RWPE2 (cell line): ENCODE measurements at places on chromosomes 1 and 21.
A peak's percentile ranks its signal among the peaks of the same experiment; 100 is the strongest.

DNA sequence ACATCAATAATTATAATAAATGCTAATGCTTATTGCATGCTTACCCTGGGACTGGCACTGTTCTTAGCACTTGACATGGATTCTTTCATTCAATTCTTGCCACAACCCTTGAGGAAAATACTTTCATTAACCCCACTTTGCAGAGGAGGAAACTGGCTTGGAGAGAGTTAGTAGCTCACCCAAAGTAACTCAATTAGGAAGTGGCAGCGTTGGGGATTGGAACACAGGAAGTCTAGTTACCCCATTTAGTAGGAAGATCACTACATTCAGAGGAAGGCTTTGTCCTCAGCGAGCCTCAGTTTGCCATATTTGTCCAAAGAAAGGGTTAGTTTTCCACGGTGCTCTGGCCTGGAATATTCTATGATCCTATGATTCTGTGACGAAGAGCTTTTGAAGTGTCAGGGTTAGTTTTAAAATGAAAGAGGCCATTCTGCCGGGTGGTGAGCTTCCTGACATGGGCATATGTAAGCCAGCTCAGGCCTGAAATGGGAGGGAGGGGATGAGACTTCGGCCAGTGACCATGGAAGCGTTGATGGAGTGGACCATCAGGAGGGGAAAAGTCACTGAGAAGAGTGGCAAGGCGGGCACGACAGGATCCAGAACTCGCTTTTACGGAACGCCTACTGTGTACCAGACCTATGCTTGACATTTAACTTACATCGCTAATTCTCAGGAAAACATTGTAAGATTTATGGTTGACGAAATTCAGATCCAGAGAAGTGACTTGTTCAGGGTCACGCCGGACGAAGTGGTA is 28.2 kb upstream of the EPB41 start:
- DNase-seq: no peak

DNA sequence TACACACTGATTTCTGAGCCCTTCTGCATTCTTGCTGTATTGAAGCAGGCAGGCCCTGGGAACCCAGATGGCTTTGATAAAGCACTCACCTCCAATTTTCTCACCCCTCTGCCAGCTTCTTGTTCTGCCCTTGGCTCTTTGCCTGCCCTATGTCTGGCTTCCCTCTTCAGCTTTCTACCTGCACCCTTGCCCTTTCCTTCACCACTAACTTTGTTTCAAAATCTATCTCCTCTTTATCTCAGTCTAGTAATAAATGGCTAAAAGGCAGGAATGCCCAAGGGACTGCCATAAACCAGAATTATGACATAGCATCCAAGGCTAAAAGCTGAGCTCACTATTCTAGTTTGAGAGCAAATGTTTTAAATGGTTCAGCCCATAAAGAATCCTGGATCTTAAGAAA is 178.7 kb downstream of the TNR start:
- DNase-seq: no peak

DNA sequence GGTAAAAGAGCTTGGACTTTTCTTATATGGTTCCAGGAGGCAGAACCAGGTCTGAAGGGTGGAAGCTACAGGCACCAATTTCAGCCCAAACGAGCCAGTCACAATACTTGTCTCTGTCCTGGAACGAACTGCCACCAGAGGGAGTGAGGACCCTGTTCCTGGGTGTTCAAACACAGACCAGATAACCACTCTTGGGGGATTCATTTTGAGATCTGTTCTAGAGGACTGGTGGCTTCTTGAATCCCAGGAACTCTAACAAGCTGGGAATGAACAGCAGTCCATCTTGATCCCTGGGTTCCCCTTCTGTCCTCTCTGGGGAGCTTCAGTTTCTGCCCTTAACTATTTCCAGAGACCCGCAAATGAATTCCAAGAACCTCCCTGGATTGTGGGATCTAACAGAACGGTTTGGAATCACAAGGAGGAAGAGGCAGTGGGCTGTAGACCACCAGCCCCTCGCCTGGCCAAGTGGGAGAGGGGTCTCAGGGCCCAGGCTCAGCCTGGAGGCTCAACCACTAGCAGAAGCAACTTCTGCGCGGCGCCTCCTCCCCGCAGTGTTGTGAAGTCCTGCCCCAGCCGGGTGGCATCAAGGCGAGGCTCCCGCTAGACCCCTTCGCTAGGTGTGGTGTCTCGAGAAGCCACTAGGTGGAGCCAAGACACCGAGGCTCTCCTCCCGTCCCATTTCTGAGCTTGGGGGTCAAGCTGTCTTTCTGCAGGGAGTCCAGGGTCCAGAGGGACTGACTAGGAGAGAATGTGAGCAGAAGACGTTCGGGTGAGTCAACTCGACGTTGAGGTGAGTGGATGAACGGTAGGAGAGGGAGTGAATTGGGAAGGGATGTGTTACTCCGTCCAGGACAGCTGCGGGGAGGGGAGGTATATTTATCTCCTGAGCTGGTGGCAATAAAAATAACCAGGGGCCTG is 12.1 kb upstream of the NES start:
- no peak for DNase-seq

- no peak for DNase-seq
These were observed 14.1 kb downstream of the CAPN8 start for GRCh38 chr1:223651291-223651991.

DNA sequence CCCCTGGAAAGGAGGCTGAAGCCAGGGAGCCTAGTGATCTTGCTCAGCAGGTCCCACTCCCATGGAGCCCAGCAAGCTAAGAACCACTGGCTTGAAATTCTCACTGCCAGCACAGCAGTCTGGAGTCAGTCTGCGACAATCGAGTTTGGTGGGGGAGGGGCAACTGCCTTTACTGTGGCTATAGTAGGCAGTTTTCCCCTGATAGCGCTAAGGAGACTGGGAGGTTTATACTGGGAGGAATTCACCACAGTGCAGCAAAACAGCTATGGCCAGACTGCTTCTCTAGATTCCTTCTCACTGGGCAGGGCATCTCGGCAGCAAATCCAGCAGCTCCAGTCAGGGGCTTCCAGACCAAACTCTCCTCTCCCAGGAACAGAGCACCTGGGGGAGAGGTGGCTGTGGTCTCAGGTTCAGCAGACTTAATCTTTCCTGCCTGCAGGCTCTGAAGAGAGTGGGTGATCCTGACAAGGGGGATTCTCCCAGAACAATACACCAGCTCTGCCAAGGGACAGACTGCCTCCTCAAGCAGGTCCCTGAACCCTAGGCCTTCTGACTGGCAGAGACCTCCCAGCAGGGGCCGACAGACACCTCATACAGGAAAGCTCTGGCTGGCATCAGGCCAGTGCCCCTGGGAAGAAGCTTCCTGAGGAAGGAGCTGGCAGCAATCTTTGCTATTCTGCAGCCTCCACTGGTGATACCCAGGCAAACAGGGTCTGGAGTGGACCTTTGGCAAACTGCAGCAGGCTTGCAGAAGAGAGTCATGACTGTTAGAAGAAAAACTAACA is 548.5 kb upstream of the NEGR1 start:
- no peak for DNase-seq

- no peak for DNase-seq
These were observed 9.0 kb downstream of the PFKFB2 start for GRCh38 chr1:207062058-207062457.

DNA sequence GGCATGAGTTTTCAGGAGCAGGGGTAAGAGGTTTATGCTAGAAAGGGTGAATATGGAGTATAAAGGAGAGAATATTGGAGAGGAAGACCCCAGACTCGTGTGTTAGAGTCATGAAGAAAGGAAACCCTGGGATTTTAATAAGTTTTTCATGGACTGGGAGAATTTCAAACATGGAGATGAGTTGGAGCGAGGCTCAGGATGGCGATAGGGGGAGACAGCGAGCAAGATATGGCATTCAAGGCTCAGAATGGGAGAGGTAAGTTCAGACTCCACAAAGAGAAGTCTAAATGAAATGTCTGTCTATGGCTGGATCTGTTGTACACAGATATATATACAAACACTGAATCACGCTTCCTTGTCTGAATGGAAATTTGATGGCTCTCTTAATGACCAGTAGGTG is 92.5 kb downstream of the LRRC40 start:
- no peak for DNase-seq

DNA sequence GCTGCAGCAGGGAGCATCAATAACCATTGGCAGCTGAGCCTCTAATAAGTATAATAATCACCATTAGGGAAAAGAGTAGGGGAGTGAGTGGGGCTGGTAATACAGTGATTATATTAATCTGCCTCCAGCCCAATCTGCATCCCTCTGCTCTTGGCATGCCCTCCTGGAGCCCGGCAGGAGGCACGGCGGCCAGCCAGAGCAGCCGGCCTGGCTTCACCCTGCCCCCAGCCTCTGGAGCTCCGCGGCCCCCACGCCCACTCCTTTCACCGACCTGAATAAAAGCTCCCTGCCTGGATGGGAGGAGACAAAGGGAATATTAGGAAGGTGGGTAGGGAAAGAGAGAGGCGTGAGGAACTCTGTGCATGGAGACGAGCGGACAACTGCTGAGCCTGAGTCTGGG is 28.3 kb downstream of the OPTC start:
- no peak for DNase-seq

DNA sequence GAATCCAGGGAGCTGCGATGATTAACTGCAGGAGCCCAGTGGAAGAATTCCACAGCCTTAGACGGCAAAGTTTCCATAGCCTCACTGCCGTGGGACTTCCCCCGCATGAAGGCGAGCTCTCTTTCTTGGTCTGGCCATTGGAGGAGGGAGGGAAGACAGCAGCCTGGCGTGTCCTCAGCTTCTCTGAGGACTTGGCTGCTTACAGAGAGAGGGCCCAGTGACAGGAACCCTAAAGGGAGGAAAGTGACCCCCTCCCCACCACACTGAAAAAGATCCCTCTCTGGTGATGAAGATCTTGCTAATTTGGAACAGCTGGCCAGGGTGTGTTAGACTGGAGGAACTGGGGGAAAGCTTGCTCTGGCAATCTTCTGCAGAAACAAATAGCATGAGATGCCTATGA is 41.0 kb downstream of the ATP2B4 start:
- no peak for DNase-seq

DNA sequence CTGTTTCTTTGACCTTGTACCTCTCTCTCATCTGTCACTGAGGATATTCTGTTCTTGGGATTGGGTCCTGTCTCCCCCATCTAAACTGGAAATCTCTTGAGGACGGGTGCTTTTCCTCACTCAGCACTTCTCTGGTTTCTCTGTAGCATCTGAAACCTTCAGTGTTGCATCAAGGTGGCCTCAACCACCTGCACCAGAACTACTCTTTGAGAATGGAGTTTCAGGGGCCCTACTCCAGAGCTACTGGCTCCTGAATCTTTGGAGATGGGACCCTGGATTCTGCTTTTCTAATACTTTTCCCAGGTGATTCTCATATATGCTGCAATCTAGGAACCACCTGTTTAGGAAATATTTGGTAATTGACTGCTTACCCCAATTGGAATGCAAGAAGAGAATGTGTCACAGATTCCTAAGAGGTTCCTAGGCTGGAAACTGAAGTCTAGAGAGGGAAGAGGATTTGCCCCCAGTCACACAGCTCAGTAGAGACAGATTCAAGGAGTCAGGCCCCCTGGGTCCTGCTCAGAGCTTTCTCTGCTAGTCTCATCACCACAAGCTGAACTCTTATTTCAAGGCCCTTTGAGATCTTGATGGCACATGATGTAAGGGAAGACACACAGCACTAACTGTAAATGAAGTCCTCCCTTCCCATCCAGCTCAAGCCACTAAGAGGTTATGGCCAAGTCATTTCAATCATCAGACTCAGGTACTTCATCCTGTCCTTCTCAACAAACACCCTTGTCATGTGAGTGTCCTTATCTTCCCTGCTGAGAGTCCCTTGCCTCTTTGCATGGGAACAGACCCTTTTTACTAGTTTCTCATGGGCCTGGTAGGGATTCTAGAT is 48.7 kb downstream of the EIF2D start:
- DNase-seq: no peak

DNA sequence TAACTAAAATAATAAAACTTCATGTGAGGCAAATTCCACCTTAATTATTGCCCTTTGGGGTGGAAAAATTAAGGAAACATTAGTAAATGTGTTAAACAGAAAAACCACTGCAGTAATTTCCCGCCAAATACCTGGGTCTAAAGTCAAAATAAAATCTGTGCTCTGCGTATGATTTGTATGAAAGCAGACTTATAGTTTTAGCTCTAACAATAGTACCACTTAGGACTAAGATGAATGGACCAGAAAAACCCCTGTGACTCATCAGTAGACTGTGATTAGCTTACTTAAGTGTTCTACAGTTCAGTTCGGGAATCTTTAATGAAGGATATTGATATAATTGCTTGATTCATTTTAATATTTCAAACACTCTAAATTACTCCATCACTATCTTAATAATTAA is 23.3 kb upstream of the C1orf105 start:
- DNase-seq: no peak

GRCh38 chr1:234429434-234429806 is 49.6 kb downstream of the TARBP1 start:
- no peak for DNase-seq

GRCh38 chr1:72166426-72166825 is 115.9 kb downstream of the NEGR1 start:
- no peak for DNase-seq

DNA sequence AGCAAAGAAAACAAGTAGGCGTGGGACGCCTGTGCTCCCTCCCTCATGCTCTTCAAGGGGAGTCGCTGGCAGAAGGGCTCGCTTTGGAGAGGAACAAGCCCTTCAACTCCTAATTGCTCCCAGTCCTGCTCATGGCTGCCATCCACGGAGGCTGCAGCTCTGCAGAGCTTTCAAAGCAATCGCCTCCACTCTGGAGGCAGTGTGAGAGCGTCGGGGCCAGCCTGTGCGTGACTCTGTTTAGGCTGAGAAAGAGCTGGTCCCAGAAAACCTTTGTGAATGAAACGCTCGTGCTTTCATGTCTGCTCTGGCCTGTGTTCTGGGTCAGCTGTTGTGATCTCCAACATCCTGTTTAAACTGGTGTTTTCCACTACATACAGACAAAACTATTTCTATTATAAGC is 23.9 kb upstream of the RUNX1 start:
- DNase-seq: no peak

DNA sequence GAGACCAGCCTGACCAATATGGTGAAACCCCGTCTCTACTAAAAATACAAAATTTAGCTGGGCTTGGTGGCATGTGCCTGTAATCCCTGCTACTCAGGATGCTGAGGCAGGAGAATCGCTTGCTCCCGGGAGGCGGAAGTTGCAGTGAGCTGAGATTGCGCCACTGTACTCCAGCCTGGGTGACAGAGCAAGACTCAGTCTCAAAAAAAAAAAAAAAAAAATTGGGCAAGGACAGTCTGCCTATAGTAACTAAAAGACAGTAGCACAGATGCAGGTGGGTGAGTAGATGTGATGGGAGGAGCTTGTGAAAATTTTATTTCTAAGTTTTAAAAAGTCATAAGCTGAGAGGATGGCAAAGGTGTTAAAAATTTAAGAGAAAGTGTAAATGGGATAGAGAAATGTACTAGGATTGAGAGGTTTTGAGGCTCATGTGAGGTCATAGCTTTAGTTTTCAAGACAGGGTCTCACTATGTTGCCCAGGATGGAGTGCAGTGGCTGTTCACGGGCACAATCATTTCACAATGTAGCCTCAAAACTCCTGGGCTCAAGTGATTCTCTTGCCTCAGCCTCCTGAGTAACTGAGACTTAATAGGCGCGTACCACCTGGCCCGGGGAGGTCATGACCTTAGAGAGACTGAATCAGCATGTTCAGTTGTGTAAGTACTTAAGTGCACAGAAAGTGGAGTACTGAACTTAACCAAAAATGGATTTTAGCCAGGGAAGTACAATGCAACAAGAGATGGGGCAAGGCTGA is 33.7 kb downstream of the PTP4A2 start:
- no peak for DNase-seq

GRCh38 chr1:47853059-47853458 is 144.1 kb downstream of the TRABD2B start:
- DNase-seq: no peak

GRCh38 chr21:46126309-46127238 is 28.7 kb downstream of the COL6A2 start:
- peak; percentile 48 for DNase-seq

GRCh38 chr1:87439821-87440220 is 111.1 kb downstream of the LMO4 start:
- no peak for DNase-seq

GRCh38 chr1:7479571-7479970 is 291.5 kb upstream of the VAMP3 start:
- no peak for DNase-seq
